ENCODE measurements at places on chromosomes 4 and X. TPM values are rescaled to one million over a fixed set of nuclear protein-coding genes. Genes with fewer than 3 reads are reported as not detected.

DNA sequence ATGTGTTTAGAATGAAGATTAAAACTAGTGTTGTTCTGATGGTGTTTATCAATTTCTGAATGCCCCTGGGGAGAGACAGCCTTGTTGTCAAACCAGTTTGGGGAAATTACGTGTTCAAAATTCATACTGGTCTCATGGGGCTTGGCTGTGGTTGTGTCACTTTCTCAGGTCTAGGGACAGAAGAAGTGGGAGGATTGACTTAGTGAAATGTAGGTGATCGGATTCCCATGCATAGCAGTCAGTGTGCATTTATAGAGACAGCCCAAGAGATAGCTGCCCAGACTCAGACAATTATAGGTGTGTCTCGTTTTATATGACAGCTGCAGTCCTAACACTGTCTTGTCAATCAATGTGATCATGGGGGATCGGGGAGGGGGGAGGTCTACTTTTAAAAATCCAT is 94.4 kb upstream of the CLCN4 start:
- H3K4me1 ChIP-seq = peaks cover 21% of the 10 kb centered on the region
- H3K4me3 ChIP-seq = peak overlapping the region; percentile 16
- H3K27ac ChIP-seq = peak overlapping the region; percentile 17
- H3K36me3 ChIP-seq = peaks cover 4% of the 10 kb centered on the region
- H3K27me3 ChIP-seq = no peaks in the 10 kb centered on the region
- peak; percentile 26 for DNase-seq

DNA sequence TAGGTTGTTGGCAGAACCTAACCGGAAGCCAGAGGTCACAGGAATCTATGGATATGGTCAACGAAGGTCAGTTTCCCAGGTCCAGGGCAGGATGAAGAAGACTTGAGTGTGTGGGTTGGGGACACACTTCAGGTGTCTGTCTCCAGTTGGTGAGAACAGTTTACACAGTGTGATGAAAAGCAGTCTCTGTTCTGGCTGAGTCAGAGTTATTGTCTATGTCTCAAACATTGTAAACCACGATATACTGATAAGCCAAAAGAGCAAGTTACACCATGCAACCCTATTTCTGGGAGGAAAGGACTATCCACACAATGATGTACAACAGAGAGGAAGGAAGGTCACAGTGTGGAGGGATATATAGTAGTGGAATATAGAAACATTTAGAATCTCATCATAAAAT is 187.1 kb upstream of the C1QTNF7 start:
- no peaks in the 10 kb centered on the region for H3K4me1 ChIP-seq
- no peaks in the 10 kb centered on the region for H3K36me3 ChIP-seq
- DNase-seq = no peak
- H3K27me3 ChIP-seq = peaks cover 13% of the 10 kb centered on the region

- H3K36me3 ChIP-seq = peaks cover 5% of the 10 kb centered on the region
- no peaks in the 10 kb centered on the region for H3K4me1 ChIP-seq
- H3K4me3 ChIP-seq = no peak overlapping the region
Observed at GRCh38 chr4:86759298-86759697, 89.9 kb downstream of the SLC10A6 start.

GRCh38 chrX:54641530-54641929 is 111.5 kb downstream of the GNL3L start:
- H3K27ac ChIP-seq = no peak overlapping the region
- H3K4me1 ChIP-seq = peaks cover 8% of the 10 kb centered on the region
- peaks cover 18% of the 10 kb centered on the region for H3K36me3 ChIP-seq
- no peaks in the 10 kb centered on the region for H3K27me3 ChIP-seq

DNA sequence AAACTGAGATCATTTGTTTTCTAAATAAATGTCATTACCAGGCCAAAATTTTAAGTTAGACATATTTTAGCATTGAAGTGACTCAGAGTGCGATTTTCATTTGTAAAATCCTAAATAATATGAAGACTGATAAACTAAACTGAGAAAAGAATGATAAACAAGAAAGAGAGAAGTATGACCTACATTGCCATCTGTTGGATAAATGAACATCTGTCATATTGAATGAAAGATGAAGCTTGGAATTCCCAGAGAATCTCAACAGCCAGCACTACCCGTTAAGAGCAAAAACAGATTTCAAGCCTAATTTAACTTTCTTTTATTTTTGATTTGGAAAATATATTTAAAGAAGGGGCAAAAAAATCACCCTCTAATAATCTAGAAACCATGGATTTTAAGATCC is 591.0 kb upstream of the ATOH1 start:
- no peaks in the 10 kb centered on the region for H3K27me3 ChIP-seq
- H3K4me1 ChIP-seq = no peaks in the 10 kb centered on the region
- no peak for DNase-seq
- H3K36me3 ChIP-seq = no peaks in the 10 kb centered on the region
- no peak overlapping the region for H3K27ac ChIP-seq

Gene FGFBP2
- total RNA-seq = not detected

GRCh38 chr4:120728892-120729675 is 193.4 kb downstream of the PRDM5 start:
- no peaks in the 10 kb centered on the region for H3K4me1 ChIP-seq
- H3K27me3 ChIP-seq = no peaks in the 10 kb centered on the region
- no peak overlapping the region for H3K4me3 ChIP-seq
- no peak for DNase-seq
- no peak overlapping the region for H3K27ac ChIP-seq
- H3K36me3 ChIP-seq = no peaks in the 10 kb centered on the region

Gene WNK3
- total RNA-seq = not detected

DNA sequence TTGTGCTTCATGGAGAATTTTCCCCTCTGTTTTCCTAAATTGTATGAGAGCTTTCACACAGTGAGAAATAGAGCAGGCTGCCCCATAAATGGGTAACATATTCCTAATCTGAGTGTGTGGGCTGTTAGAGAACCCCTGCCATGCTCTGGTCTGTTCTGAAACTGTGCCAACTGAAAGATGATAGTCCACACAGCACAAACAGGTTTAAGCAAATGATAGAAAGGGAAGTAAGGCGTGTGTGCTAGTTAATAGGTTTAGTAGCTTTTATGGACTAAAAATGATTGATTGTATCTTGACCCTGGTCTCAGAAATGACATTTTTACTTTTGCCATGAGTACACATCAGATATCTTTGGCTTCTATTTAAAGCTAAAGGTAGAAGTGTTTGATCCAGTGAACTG is 106.2 kb downstream of the PRRG1 start:
- peak overlapping the region; percentile 41 for H3K4me3 ChIP-seq
- H3K4me1 ChIP-seq = peaks cover 35% of the 10 kb centered on the region
- H3K27me3 ChIP-seq = no peaks in the 10 kb centered on the region
- peaks cover 10% of the 10 kb centered on the region for H3K36me3 ChIP-seq
- peak overlapping the region; percentile 84 for H3K27ac ChIP-seq

- no peak overlapping the region for H3K4me3 ChIP-seq
- H3K4me1 ChIP-seq = no peaks in the 10 kb centered on the region
- H3K27me3 ChIP-seq = no peaks in the 10 kb centered on the region
- no peaks in the 10 kb centered on the region for H3K36me3 ChIP-seq
Observed at GRCh38 chrX:22652596-22652995, 347.2 kb upstream of the DDX53 start.

- DNase-seq = no peak
- no peaks in the 10 kb centered on the region for H3K4me1 ChIP-seq
- H3K4me3 ChIP-seq = no peak overlapping the region
- no peaks in the 10 kb centered on the region for H3K27me3 ChIP-seq
- H3K27ac ChIP-seq = no peak overlapping the region
Observed at GRCh38 chr4:116501954-116502353, 583.4 kb downstream of the TRAM1L1 start.

DNA sequence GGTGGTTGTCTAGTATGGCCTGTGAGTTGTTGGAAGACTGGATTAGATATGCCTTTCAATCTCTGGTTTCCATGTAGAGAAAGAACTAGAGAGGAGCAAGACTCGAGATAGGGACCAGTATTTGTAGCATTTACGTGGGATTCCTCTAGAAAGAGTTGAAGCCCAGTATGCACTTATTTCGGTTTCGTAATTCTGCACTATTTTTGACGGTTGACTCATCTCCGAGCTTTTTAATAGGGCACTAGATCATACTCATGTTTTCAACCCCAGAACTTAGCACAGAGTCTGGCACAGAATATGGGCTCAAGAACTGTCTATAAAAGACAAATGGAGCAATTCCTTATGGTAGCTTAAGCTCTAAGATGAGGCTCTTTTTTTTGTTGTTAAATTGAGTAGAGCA is 15.7 kb downstream of the HELT start:
- no peak for DNase-seq
- peaks cover 53% of the 10 kb centered on the region for H3K27me3 ChIP-seq
- peaks cover 8% of the 10 kb centered on the region for H3K4me1 ChIP-seq
- no peak overlapping the region for H3K4me3 ChIP-seq
- no peak overlapping the region for H3K27ac ChIP-seq
- H3K36me3 ChIP-seq = no peaks in the 10 kb centered on the region

- no peaks in the 10 kb centered on the region for H3K4me1 ChIP-seq
- no peak overlapping the region for H3K27ac ChIP-seq
- no peak for DNase-seq
- peaks cover 4% of the 10 kb centered on the region for H3K36me3 ChIP-seq
- H3K27me3 ChIP-seq = no peaks in the 10 kb centered on the region
Observed at GRCh38 chr4:75469896-75470295, 44.3 kb downstream of the RCHY1 start.

DNA sequence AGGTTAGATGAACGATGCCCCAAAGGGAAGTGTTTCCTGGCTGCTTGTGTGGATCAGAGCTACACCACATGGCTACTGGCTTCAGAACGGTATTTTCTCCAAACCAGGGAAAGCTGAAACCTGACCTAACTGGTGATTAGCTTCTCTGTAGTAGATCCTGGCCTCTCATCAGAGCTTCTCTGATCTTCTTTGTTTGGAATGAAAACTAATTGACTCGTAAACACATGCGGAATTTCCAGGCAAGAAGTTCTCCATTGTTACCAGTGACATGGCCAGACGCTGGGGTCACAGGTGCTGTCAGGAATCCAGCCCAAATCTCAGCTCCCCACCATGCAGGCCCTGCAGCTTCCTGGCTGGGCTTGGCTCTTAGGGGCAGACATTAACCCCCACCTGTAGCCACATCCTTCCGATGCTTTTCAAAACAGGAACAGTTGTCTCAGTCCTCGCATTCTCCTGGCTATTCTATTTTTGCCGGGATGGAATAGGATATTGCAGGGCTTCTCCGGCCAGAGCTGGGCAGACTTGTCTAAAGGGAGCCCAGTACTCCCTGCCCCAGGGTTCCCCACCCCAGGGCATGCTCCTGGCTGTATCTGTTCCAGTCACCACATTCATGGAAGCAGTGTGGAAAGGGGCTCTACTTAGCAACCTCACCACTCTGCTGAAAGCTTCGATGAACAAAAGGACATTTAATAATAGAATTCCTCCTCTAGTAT is 305.4 kb upstream of the F9 start:
- no peaks in the 10 kb centered on the region for H3K27me3 ChIP-seq
- H3K4me3 ChIP-seq = no peak overlapping the region
- H3K27ac ChIP-seq = no peak overlapping the region
- no peaks in the 10 kb centered on the region for H3K4me1 ChIP-seq
- DNase-seq = no peak

DNA sequence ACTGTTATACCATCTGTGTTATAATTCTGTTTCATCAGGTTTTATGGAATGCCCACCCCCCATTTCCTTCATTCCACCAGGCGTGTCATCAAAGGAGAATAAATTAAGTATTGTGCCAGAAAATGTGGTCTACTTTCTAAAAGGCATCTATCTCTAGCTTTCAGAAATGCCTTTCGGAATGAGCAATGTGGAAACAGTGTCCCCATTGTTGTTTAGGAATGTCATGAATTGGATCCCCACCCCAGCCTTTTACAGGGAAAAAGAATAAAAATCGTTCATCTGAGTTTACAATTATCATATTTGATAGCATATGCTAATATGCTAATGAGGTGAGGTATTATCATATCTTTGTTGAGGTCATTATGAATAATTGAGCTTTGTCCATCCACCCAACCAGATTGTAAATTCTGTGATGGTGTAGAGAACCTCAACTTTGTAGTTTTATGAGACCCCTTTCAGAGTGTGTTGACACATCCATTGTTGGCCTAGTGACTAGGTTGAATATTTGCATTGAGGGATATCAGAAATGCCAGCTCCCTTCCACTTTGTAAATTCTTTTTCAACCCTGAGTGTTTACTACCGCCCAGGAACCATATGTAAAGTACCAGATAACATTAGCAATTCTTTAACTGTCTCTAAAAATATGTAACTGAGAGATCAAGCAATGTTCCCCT is 56.2 kb upstream of the CCDC160 start:
- DNase-seq = no peak
- H3K4me3 ChIP-seq = no peak overlapping the region
- H3K4me1 ChIP-seq = no peaks in the 10 kb centered on the region
- H3K36me3 ChIP-seq = no peaks in the 10 kb centered on the region
- peaks cover 2% of the 10 kb centered on the region for H3K27me3 ChIP-seq
- no peak overlapping the region for H3K27ac ChIP-seq

DNA sequence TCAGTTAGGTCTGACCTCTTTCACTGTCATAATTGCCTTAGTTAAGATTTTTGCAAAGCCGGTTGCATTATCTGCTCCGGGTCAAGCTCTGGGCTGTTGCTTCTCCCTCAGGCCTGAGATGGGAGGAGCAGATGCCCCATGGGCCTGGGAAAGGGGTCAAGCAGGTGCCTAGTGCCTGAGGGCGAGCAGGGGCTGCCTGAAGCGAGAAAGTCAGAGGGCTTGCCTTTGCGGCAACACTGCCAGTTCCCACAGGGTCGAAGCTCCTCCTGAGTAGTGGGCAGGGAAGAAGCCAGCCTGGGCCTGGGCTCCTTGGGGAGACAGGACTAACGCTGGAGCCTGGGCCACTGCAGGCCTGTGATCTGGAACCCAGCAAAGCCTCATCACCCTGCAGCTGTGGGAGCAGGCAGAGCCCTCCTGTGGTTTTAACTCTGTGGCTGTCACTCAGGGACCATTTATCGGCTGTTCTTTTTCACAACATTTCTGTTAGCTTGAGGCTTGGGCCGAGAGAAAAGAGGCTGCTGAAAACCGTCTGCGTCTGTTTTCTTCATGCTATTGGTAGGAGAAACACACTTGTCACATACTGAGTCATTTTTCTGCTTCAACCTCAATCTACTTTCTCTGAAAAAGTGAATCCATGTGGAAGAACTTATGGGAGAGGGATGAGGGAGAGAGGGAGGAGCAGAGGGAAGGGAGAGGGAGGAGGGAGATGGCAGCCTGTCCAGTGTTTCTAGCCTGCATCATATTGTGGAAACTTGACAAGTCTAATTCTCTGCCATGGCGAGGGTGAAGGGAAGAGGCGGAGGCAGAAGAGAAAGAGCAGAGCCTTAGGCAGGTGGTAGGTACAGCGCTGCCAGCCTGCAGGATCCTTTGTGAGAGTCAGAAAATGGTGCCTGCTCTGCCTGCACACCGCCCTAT is 68.4 kb downstream of the RHOH start:
- H3K4me1 ChIP-seq = peaks cover 8% of the 10 kb centered on the region
- H3K27me3 ChIP-seq = no peaks in the 10 kb centered on the region
- H3K36me3 ChIP-seq = no peaks in the 10 kb centered on the region
- H3K27ac ChIP-seq = no peak overlapping the region
- no peak overlapping the region for H3K4me3 ChIP-seq

Gene PAQR3
- 14.1 TPM for total RNA-seq

- no peak overlapping the region for H3K27ac ChIP-seq
- H3K36me3 ChIP-seq = no peaks in the 10 kb centered on the region
Observed at GRCh38 chr4:56768763-56769162, 52.7 kb downstream of the SPINK2 start.

GRCh38 chrX:155993421-155993820 is 4.1 kb upstream of the IL9R start:
- no peaks in the 10 kb centered on the region for H3K27me3 ChIP-seq
- no peaks in the 10 kb centered on the region for H3K4me1 ChIP-seq
- H3K36me3 ChIP-seq = no peaks in the 10 kb centered on the region
- no peak overlapping the region for H3K27ac ChIP-seq
- H3K4me3 ChIP-seq = no peak overlapping the region
- DNase-seq = no peak

Gene STPG2
- total RNA-seq = not detected

Gene NPY2R
- total RNA-seq = not detected

GRCh38 chr4:109429545-109429944 is 4.1 kb upstream of the SEC24B start:
- no peaks in the 10 kb centered on the region for H3K4me1 ChIP-seq
- no peak for DNase-seq
- peaks cover 9% of the 10 kb centered on the region for H3K36me3 ChIP-seq

Gene TMEM154
- 23.3 TPM for total RNA-seq
